ENCODE measurements at places on chromosomes 16 and 17.

GRCh38 chr17:30218799-30219198 lies 16.7 kb downstream of the SLC6A4 start:
- no peak for DNase-seq

DNA sequence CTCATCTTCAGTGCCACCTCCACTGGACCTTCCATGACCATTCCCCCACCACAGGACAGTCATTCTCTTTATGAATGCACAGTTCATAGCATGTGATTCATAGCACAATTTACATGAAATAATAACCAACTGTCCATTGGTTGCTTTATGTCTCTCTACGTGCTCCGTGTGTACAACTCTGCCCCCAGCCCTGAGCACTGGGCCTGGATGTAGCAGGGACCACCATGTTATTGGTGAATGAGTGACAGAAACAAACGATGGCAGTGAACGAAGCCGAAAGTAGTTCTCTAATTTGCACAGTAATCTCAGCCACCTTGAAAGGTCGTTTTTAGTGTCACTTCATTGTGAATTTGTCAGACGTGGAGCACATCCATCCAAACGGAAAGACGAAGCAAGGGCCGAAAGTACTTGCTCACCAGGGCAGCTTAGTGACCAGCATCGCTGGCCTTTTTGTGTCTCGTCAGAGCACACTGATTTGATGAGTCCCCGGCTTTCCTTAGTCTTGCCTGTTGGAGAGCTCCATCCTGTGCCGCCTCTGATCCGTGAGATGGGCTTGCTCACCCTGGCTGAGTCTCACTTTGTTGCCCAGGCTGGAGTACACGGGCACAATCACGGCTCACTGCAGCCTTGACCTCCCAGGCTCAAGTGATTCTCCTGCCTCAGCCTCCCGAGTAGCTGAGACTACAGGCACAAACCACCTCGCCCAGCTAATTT lies 95.3 kb downstream of the CMIP start:
- no peak for DNase-seq

GRCh38 chr17:78376161-78376560 lies 2.3 kb upstream of the PGS1 start:
- DNase-seq, result no peak

GRCh38 chr17:78107976-78108725 lies 20.4 kb downstream of the TMC6 start:
- no peak for DNase-seq

GRCh38 chr16:88303890-88304819 lies 78.6 kb upstream of the ZNF469 start:
- no peak for DNase-seq

DNA sequence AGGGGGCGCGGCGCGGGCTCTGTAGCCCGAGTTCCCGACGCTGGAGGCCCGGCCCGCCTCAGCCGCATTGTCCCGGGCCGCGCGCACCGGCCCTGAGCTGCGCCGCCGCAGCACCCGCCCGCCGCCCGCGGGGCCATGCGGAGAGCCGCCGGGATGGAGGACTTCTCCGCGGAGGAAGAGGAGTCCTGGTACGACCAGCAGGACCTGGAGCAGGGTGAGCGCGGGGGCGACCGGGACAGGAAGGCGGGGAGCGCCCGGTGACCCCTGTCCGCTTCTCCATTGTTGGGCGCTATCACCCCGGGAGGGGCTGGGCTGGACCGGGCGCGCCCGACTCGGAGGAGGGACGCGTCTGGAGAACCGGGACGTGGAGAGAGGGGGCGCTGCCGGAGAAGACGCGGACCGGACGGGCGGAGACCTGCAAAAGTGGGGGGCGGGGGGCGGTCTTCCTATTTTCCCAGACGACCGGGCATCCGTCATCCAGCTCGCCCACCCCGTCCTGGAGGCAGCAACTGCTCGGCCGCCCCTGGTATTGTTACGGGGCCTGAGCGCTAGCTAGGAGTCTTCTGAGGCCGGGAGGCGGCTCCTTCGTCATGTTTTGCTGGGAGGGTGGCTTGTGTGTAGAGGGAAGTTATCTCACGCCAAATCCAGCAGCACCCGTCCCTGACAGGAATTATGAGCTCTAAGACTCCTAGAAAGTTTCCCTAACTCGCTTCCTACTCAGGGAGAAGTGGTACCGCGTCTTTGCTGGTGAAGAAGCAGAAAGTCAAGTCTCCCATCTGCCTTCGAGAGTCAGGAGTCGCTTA lies 678 bp downstream of the CDR2L start:
- no peak for DNase-seq

DNA sequence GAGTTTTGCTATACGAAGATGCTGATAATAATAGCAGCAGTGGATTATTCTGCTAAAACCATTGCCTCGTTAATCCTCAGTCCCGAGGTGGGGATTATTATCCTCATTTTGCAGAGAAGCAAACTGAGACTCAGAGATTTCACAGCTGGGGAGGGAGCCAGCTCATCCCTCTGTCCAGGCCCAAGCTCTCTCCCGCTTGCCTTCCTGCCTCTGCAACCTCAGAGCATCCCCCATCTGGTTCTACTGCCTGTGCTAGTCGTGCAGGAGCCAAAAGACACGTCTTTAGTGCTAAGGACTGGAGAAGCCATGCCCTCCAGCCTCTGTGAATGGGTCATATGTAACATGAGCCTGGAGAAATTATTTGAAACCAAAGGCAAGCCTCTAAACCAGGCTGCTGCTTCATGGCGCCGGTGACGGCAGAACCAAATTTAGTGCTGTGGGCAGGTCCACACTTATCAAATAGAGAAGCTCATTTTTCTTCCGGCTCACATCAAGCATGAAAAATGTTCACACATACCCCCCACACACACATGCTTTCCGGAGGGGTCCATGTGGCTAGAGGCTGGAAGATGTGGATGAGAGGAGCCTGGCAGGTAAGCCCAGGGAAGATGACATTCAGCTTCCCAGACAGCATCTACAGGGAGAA lies 13.5 kb downstream of the MAPT start:
- no peak for DNase-seq

DNA sequence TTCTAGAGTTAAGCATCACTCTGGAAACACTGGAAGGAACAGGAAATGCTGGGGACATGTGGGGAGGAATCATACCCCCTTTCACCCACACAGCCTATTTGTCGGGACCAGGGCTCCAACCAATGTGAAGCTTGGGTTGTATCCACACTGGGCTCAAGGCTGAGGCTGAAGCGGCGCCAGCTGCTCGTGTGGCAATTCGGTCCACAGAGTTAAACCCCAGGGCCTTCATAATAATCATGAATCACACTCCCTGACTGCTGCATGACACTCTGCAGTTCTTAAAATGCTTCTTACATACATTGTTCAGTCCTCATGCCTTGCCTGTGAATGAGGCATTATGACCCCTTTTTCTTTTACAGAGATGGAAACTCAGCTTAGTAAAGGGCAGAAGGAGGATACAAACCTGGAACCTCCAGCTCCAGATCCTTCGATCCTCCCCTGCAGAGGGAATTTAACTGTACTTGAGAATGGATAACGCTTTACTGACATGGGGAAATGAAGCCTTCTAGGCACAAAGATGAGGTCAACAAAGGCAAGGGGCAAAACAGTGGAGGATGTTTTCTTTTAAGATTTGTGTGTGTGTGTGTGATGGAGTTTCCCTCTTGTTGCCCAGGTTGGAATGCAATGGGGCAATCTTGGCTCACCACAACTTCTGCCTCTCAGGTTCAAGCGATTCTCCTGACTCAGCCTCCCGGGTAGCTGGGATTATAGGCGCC lies 72.7 kb downstream of the SOX9 start:
- DNase-seq, result no peak

DNA sequence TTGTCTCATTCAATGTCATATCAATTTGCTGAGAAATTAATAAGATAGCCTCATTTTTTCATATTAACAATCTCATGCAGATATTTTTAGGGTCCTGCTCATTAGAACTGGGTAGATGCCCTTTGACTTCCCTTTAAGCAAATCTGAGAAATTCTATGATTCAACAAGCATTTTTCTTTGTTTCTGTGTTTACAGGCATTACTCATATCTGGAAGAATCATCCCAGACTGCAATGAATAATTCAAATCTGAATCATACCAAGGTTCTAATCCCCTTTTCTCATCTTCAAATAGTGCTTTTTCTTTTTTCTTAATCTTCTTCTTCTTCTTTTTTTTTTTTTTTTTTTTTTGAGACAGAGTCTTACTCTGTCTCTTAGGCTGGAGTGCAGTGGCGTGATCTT lies 69.2 kb upstream of the KIFC3 start:
- DNase-seq, result no peak

GRCh38 chr17:41914358-41914766 lies 4.4 kb downstream of the ACLY start:
- no peak for DNase-seq

DNA sequence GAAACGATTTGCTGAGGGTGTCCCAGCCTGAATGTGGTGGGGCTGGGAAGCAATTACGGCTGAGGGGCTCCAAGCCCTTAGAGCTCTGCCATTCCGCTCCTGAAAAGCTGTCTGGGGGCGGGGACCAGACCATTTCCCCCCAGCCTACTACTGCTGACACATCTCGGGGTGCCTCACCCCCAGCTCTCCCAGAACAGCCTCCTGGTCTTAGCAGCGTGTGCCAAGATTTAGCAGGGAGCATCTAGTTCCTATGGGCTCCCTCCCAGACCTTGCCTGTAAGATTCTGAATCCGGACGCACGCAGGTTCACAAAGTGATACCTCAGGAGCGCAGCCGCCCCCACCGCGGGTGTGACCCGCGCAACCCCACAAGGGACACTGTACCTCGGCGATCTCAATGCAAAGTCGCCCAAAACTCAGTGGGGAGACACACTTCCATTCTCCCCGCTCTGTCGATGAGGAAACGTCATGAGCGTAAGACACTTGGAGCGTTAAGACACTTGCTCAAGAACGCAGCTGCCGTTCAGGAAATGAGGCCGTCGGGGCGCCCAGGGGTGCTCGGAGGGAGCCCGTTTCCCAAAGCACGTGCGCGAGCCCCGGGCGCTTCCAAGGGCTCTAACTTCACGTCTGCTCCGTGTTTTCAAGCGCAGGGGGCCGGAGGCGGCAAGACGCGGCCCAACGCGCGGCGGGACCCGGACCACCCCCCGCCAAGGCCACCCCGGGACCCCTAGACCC lies 629 bp downstream of the GEMIN4 start:
- peak; percentile 17 for DNase-seq

DNA sequence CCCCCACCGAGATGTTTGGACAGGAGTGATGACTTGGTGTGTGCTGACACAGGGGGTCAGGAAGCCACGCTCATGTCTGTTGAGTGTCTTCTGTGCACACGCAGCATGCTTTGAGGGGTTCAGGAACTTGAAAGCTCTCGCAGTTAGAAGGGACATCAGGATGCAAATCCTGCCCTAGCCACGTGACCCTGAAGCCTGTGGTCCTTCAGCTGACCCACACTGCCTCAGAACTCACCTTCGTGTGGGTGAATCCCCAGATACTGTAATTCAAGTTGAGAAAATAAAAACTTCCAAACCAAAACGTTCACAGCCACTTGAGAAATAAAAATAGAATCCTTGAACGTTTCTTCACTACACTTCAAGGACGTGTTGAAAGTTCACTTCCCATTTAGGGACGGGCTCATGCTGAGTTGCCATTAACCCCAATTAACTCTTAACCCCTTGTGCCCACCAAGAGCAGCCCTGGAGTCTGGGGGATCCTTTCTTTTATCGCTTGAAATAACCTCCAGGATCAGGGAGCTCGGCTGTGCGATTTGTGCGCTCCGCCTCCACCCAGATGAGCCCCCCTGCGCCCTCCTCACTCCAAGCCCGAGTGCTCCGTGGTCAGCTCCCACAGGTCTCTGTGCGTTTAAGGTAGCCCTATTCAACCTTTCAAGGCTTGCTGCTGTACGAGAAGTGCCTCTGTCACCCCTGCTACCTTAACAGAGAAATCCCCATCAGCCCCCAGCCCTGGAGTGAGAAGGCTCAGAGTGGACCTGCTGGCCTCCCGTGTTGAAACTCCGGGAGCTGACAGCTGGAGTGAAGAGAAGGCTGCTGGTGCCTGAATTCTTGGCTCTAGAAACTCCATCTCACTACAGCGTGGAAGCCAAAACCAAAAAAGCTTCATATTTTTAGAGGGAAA lies 36.2 kb upstream of the NAT9 start:
- DNase-seq, result no peak

- DNase-seq, result no peak
Observed at GRCh38 chr16:30357715-30358576, 2.8 kb upstream of the CD2BP2 start.

DNA sequence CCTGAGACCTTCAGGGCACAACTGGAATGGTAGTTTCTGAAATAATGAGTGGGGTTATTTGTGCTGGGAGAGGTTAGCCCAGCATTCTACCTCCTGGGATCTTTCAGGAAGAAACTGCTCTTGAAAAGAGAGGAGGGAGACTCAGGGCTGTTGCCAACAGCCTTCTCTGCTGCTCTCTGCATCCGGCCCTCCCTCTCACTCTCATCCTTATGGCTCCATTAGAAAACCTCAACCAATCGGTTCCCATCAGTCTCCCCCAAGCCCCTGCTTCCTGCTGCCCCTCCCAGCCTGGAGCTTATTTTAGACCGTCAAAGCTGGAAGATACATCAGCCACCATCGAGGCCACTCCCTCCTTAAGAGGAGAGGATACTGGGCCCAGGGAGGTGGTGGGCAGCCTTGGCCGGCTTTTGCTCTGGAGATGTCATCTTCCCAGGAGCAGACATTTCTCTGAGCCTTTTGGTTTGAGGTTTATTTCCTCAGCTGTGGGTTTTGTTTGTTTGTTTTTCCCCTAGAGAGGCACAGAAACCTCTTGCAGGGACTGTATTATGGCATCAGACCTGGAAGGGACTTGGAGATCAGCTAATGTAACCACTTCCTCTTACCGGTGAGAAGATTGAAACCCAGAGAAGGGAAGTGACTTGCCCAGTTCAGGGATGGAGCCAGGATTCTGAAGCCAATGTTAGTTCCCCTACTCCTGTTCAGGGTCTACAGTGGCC lies 2.7 kb downstream of the MPRIP start:
- DNase-seq, result no peak

DNA sequence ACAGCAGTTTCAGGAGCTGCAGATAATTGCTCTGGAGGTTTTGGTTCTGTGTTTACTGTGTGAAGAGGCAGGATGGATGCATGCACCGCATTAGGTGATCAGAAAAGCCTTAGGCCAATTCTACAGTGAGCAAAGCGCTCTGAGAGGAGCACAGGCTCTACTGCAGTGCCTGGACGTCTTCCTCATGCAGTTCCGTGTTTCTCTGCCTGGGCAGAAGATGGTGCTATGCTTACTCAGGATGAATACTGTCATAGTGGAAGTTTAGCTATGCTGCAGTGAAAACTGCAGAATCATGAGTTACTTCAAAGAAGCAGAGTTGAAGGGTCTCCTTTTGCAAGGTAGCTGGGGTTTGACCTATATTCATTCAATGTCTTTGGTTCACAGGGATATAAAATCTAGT lies 1012.4 kb downstream of the KCNJ18 start:
- DNase-seq, result no peak

DNA sequence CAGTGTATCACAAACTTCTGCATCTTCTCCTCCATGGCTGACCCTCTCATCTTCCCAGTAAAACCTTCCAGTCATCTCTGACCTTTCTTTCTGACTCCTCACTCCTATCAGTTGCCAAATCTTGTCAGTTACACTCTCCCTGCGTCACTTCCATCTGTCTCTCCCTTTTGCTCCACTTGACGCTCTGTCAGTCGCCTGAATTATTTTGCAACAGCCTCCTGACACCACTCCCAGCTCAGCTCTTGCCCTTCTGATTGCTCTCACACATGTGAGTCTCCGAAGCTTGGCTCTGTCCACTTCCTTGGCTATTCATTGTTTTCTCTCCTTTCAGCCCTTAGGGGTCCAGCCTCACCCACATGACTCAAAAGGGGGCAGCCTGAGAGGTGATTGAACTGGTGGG lies 27.7 kb downstream of the DHRS7C start:
- no peak for DNase-seq

Data from stimulated activated CD4-positive, alpha-beta T cell treated with anti-CD3 and anti-CD28 coated beads, Interleukin-1b, Interleukin-23, amount 100 ng/mL, for 1 hour (primary cell).